NCI-H2029 treated with DMSO at 0.1 percent for 48 hours (cell line): ENCODE measurements at places on chromosomes 1 and 21.

- no peak for DNase-seq
Measured at GRCh38 chr1:233114159-233114558, 163.7 kb downstream of the NTPCR start.

DNA sequence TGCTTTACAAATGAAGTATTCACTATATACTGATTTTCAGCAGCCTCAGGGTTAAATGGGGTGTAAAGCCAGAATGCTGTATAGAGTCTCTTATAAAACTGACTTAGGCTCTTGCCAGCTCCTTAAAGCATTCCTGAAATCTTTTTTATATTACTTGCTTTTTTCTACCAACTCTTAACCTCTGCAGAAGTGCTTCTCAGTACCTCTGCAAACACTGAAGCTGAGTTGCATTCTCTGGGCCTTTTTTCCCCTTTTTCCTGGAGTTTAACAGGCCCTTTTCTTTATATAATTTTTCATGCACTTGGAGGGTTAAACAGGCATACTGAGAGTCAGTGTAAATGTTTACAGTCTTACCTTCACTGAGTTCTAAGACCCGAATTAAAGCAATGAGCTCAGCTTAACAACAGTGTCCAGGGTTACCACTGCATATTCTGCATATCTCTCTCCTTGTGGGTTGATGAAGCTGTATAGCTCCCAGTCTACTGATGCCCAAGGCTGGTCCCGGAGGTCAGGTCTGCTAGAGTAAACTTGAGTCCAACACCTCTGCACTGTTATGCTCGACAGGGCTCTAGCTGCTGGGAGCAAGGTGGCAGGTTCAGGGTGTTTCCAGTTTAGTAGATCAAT is 40.9 kb upstream of the CFAP126 start:
- DNase-seq: no peak

DNA sequence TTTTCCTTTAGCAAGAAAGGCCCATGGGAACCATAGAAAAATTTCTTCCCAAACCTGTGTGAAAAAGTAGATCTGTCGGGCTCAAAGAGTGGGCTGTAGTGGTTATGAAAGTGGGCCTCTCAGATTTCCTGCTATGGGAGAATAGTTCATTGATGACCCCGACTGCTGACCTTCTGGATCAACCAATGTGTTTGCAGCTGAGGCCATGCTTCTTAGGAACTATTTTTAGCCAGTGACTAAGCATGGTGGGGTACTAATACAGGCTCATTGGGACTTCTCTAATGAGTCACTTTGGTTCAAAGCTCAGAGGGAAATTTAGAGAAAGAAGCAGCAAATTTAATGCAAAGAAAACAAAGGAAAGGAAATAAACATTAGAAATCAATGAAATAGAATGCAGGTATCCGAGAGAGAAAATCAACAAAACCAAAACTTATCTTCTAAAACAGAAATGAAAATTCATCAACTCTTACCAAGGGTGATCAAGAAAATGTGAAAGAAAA is 12.6 kb upstream of the PSMA5 start:
- no peak for DNase-seq

DNA sequence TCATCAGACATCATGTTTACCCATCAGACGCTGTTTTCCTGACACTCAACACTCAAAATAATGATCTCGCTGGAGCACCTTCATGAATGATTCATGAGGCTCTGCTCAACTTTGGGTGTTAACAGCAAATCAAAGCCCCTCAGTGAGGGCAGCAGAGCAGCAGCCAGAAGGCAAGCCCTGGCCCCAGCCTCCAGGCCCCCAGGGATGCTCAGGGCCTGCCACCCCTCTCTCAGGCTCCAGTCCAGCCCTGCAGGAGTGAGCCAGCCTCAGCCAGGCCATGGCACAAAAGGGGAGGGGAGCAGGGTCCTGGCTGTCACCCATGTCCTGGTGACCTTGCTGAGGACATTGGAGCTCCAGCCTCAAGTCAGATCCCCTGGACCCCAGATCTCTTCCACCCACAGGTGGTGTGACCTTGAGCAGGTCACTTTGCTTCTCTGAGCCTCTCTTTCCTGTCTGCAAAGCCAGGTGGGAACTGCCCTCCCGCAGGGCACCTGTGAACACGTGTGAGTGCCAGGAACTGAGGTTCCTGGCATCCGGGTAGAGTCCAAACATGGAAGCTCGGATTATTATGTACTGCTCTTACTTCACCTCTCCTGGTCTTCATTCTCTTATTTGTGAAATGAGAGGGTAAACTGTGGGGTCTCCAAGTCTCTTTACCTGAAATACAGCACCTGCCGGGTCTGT is 161.6 kb upstream of the VAMP3 start:
- DNase-seq: no peak

- DNase-seq: no peak
Measured at GRCh38 chr21:18617291-18617690, 213.7 kb upstream of the TMPRSS15 start.

- no peak for DNase-seq
Measured at GRCh38 chr21:30166705-30167104, at the start of gene CLDN17. Gene CLDN17 (minus strand): TSS chr21:30166805. CDS start chr21:30166617, 188 bp downstream.

DNA sequence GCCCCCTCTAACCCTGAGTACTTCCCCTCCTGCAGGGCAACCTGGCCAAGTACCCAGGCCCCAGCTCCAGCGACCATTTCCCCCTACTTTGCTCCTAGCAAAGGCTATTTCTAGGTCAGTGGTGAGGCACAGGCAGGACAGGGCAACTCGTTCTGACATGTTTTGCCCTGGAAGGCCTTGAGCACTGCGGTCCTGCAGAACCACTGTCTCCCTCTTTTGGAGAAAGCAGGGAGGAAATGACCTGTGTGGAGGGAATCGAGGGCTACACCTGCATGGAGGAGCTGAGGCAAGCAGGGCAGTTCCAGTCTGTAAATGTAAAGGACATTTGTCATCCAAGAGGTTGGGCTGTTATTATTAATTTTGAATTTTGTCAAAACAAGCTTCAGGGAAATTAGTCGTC is 99.1 kb downstream of the PPIAL4G start:
- DNase-seq: no peak

- no peak for DNase-seq
Measured at GRCh38 chr1:9316080-9316444, 23.4 kb downstream of the SPSB1 start.

DNA sequence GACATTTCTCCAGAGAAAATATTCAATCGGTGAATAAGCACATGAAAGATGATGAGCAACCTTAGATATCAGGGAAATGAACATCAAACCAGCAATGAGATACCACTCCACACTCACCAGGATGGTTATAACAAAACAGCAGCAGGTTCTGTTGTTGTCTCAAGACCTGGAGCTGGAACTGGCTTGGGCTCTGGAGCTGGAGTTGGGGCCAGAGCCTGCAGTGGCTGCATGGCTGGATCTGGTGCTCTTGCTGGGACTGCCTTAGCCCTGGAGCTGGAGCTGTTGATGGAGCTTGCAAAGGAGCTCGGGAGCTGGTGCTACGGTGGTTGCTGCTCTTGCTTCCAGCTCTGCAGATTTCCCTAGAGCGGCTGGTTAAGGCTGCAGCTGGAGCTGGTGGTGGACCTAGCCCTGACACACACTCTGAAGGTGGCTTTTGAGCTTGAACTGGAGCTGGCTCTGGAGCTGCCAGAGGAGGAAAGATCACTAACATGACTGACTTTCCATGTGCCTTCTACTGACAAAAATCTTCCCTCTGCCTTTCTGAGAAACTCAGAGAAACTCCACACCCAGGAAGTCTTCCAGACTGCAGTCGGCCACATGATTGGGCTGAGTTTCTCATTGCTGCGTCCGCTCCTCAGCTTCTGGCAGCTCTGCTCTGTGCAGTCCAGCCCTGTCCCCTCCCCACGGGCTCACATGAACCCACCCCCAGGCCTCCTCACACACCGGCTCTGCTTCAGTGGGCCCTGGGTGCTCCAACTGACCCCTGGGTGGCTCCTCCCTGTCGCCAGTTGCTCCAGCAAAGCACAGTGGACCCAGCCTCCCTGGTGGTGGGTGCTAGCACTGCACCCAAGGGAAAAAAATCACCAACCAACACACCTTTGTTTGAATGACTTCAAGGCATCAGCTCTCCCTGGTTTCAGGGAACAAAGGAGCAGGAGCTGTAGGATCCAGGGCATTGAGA is 139.1 kb upstream of the FMN2 start:
- DNase-seq: no peak

- no peak for DNase-seq
Measured at GRCh38 chr1:5720484-5720883, 271.7 kb downstream of the NPHP4 start.

DNA sequence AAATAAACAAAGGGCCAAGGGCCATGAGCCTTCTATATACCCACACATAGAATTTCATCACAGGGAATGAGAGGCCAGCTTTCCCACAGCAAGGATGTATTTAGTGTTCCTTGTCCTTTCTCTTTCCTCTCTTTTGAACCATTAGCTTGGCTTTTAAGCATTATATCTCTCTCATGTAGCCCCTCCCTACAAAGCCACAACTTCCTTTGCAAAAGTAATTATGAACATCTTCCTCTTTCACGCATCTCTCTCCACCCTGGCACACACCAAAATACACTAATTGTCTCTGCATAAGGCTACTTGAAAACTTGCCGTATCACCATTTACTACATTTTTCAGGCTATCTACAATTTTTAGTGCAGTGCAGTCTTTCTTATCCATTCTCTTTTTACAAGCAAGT is 1.9 kb upstream of the AK5 start:
- no peak for DNase-seq

DNA sequence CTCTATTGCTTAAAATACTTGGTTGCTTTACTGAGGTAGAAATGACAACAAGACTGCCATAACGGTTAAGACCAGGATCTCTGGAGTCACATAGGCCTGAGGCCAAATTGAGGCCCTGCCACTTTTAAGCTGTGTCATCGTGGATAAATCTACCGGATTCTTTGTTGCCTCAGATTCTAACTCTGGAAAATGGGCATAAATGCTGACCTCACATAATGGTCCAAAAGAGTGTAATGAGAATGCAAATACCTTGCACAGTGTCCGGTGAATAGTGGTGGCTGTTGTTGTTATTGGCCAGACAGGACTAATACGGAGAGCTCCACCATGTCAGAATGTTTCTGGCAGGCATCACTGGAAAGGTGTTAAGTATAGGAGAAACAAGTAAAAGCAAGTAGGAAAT is 346.1 kb downstream of the LMO4 start:
- DNase-seq: no peak

DNA sequence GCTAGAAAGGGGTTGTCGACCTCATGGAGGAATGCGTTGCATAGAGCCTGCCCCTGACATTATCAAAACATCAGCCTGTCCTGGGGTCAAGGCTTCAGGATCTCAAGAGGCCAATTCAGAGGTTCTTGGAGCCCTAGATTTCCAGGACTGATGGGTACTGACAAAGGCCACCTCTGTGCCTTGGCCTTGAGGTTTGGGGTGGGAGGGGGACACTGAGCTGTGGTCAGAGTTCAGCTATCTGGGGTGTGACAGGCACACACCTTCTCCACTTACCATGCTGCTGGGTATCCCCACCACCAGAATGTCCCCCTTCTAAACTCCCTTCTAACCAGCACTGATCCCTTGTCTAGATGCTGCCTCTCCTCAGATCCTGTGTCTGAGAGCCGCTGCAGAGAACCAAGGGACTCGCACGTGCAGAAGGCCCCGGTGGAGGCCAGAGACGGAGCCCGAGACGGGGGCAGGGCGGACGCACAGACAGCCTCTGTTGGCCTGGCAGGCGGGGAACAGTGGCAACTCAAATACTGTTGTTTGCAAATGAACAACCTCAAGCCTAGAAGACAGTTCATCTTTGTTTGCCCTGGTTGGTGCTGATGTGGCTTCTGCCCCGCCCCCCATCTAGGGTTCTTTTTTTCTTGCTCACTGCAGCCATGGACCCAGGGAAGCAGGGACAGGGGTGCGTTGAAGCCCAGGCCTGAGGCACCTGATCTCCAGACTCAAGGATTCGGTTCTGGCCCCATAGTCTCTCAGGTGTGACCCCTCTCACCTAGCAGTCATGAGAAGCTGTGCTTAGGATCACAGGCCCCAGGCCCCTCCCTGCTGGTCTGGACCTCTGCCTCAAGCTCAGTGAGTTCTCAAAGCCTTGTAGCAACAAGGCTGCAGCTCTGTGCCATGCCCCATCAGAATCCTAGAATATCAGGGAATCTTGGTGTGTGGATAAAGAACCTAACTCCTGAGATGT is 28.1 kb upstream of the CSF1 start:
- no peak for DNase-seq

GRCh38 chr1:12406211-12407021 is 176.6 kb downstream of the VPS13D start:
- DNase-seq: no peak

GRCh38 chr1:67942274-67942673 is 108.2 kb downstream of the DIRAS3 start:
- DNase-seq: no peak

DNA sequence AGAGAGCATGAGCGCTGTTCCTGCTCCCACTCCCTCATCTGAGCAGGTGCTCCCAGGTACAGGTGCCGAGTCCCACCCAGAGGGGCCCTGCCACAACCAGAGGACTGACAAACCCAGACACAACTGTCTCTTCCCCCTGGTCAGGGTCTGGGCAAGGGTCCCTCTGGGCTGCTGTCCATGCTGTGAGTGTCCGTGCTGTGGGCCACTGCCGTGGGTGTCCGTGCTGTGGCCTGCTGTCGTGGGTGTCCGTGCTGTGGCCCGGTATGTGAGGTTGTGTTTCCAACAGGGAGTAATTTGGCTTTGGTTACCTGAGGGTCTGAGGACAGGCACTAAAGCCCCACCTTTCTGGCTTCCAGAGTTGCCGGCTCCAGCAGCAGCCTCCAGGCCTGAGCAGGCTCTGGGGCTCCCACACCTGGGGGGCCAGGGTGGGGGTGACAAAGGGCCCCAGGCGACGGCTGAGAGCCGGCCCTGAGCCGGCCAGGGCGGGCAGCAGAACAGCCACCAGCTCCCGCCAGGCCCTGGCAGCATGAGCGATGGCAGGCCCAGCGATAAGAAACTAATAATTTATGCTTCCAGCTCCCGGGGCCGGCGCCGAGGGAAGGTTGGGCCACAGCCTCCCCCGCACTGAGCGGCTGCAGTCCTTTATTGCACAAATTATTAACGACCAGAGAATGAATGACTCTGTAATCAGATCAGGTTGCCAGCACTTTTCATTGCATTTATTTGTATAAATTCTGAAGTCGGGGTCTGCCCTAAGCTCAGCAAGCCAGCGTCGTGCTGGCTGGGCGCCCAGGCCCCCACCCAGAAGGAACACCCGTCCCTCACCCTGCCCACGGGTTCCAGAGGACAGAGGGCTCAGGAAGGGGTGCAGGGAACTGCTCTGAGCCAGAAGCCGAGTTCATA is 7.3 kb upstream of the SAMD11 start:
- no peak for DNase-seq

DNA sequence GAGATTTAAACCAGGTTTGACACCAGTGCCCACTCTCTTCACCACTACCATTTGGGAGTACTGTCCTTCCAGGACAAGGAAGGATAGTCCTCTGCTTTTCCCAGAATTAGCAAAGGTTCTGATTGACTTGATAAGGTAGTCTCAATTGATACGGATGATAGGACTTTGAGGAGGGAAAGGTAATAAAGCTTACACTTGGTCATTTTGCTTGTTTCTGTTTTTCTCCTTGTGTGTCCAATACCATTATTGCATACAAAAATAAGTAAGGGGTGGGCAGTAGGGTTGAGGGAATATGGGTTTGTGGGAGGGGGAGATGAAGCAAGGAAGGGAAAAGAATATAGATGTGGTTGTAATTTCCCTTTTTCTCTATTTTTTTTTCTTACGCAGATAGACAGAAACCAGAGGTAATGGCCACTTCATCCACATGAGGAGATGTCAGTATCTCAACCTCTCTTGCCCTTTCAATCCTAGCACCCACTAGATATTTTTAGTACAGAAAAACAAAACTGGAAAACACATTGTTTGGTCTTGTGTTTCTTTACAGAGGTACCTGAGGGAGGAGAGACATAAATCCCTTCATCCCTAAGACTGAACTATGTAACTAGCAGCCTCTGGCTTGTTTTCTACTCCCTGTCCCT is 2.6 kb downstream of the C1orf56 start:
- DNase-seq: no peak
